ENCODE measurements at places on chromosomes 11 and 22. TPM values are rescaled to one million over a fixed set of nuclear protein-coding genes. Genes with fewer than 3 reads are reported as not detected.

Gene LRRN4CL
- 0.91 TPM for polyA plus RNA-seq

DNA sequence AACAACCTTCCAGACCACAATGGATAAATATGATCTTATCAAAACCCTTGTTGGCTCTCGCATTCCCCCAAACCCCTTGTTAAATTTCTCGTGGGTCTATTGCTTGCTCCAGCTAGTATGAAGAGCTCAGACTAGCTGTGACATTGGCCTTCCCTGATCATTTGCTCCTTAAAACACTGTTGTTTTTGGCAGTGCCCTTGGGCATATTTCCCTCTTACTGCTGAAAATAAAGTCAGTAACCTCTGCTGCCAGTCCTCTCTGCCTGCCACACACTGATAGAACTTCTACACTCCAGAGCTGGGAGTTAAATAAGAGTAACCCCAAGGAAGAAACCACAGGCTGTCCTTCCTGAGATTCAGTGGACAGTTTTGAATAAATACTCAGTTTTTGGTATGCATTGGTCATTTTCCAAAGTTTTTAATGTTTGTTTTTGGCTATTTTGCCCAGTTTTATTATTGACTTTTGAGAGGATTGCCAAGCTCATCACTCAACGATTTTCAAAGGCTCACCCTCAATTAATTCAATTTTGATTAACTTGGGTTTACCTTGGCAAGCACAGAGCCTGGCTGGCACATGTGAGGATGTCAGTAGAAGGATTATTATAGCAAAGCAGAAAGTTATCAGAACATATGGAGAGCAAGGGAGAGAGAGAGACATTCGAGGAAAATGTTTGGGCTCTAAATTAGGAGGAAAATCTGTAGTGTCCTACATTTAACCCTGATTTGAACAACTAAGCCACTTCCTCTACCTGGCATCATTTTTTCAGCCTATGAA, 84.3 kb upstream of the SYN3 start:
- no peak for DNase-seq

DNA sequence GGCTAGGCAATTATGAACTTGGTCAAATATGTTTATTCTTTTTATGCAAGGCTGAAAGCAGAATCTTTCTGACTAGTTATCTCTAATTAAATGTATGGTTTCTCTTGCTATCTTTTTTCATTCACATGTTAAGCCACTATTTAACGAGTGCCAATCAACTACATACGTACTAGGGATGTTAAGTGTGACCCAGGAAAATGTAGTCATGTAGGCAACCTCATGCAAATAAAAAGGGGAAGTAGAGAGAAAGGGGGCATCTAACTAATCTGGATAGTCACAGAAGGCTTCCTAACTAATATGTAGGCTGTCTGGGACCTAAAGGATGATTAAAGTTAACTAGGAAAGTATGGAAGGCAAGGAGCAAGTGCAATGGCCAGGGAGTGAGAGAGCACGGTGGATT, 23.5 kb downstream of the TBRG1 start:
- DNase-seq: no peak

GRCh38 chr11:44133335-44133946, 38.0 kb downstream of the EXT2 start:
- DNase-seq: peak; percentile 39

DNA sequence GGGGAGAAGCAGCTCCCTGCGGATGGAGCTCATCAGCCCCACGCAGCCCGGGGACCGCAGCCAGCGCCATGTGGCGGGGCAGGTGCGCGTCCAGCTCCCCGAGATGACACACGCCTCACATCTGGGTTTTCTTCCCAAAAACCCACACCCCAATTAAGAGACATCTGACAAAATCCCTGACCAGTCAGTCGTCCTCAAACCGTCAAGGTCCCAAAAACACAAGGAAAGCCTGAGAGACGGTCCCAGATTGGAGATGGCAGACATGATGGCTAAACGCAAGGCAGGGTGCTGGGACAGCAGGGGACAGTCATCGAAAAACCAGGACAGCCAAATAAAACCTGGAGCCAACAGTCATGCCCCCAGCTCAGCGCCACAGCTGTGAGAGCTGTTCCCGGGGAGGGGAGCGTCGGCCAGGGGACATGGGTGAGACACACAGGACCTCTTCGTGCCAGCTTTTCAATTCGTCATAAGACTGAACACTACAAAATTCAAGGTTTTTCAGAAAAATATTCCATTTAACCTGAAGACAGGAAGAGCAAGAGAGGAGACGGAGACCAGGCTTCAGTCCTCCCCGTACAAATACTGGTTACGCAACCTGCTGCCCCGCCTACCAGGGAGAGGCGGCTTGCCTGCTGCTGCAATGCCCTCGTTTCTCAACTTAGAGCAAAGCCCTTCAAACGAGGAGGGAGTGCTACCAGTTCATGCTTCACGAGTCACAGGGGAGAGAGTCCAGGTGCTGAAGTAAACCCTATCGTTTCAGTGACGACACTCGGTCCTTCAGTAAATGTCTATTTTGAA, 10.5 kb downstream of the TOLLIP start:
- no peak for DNase-seq

GRCh38 chr11:65218446-65218845, 36.7 kb downstream of the CAPN1 start:
- no peak for DNase-seq

DNA sequence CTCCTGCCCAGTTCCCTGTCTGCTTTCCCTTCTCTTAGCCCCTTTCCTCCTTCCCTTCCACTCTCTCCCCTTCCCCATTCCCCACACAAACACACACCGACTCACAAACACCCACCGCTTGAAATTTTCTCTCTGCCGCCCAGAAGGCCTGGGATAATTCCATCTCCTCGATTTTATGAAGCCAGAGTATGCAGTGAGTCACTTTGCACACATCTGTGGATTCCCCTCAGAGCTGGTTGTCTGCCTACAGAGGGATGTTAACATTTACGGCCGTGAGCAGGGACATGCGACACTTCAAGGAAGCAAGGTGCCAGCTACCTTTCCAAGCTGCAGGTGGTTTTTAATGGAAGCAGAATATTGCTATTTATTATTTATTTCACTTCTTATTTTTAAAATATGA, 332.0 kb downstream of the TENM4 start:
- no peak for DNase-seq

Gene VPS11
- polyA plus RNA-seq: 54.4 TPM

DNA sequence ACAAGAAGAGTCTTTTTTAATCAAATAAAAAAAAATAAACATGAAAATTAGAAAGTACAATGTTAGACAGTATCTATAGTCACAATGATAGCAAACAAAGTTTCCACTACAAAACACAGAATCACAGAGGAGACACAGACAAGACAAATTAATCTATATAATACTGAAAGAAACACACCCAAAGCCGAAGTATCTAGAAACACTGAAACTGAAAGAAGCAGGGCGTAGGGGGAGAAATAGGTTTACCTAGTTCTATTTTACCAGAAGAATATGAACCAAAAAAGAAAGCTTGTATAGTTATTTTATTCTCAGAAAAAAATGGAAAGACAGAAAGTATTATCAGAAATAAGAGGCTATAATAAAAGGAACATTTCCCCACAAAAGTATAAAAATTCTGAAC, 27.1 kb upstream of the NUP50 start:
- no peak for DNase-seq

Gene TRIM48
- polyA plus RNA-seq: not detected

GRCh38 chr11:75463106-75463774, 30.2 kb upstream of the KLHL35 start:
- DNase-seq: no peak

GRCh38 chr11:23405350-23405937, 545.2 kb upstream of the CCDC179 start:
- DNase-seq: no peak

Gene HEPN1
- 1.3 TPM for polyA plus RNA-seq

DNA sequence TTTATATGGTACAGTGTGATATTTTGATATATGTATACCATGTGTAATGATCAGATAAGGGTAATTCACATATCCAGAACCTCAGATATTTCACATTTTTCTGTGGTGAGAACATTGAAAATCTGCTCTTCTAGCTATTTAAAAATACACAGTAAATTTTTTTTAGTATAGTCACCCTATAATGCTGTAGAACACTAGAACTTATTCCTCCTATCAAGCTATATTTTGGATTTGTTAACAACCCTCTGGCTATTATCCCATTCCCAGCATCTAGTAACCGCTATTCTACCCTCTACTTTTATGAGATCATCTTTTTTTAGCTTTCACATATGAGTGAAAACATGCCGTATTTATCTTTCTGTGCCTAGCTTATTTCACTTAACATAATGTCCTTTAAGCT, 65.5 kb upstream of the SYT9 start:
- DNase-seq: no peak

- no peak for DNase-seq
Measured at GRCh38 chr11:80388536-80388935, 947.7 kb upstream of the TENM4 start.

Gene MOV10L1
- polyA plus RNA-seq: 1.2 TPM
